ENCODE measurements at places on chromosomes 4 and X.

- DNase-seq = no peak
Measured at GRCh38 chr4:146271466-146271865, 57.1 kb downstream of the REELD1 start.

GRCh38 chr4:7029212-7029611 is 14.0 kb upstream of the TADA2B start:
- no peak for DNase-seq

- no peak for DNase-seq
Measured at GRCh38 chr4:35250331-35250730, 994.0 kb downstream of the ARAP2 start.

DNA sequence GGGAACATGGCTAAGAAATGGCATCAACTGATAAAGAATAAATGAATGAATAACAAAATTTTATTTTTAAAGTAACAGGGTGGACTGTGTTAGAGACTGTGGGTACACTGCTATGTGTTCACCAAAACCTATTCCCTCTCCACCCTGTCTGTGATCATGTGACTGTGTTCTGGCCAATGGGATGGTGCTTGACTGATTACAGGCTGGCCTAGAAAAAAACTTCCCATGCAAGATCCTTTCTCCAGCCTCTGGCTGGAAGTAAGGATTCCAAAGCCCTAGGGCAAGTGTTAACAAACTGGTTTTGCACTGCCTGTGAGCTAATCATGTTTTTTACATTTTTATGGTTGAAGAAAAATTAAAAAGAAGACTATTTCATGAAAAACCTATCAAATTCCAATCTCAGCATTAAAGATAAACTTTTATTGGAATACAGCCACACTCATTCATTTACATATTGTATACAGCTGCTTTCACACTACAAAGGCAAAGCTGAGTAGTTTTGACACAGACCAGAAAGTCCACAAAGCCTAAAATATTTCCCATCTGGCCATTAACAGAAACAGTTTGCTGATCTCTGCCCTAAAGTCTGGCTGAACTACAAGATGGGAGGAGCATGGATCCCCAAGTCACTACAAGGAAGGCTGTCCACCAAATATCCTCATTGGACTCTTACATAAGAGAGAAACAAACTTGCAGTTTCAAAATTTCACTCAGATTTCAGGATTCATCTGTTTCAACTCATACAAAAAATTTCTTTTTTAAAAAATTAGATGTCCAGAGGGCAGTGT is 133.2 kb downstream of the ARHGAP6 start:
- no peak for DNase-seq

DNA sequence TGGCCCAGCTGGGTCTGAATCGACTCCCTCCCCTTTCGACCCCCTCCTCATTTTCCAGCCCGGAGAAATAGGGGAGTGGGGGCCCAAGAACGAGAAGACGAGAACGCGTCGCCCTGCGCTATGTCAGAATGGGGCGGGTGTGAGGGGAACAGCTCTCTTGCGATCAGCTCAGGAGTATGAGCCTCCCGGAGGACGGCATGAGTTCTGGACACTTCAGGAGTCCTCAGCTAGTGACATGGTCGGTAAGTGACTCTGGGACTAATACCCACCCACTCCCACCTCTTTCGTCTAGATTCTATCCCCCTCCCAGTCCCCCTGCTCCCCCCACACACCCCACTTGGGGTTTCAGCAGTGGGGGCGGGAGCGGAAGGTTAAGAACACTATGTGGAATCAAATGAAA is 944 bp downstream of the KLF8 start:
- DNase-seq = no peak

DNA sequence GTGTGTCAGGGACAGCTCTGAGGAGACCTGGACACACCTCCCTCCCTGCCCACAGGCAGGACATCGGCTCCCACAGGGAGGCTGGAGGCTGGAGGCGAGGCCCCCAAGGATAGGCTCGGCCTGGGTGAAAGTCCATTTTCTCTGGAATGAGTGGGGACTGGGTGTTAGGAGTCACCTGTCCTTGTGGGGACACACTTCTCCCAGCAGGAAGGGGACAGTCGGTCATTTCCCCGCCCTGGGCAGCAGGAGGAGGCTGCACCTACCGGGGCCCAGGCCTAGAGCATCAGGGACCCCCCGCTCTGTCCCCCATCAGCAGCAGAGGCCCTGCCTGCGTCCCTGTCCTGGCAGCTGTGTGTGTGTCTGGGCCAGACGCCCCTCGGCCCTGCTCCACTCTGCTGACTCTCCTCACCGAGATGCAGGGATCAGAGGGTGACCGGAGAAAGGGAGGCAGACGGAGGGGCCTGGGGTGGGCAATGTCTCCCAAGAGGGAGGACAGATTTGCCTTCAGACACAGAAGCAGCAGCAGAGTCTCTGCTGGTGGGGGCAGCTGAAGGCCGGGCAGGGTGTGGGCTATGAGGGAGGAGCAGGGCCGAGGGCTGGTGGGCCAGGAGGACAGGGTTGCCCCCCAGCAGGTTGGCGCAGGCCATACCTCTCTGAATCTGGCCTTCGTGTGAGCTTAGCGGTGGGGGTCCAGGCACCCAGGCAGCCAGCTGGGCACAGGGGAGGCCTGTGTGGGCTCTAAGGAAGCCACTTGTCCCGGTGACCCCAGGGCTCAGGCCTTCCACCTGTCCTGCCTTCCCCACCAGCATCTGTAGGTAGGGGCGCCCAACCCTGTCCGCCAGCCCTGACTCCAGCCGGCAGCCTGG is 125.7 kb upstream of the NKX1-1 start:
- DNase-seq = no peak

- no peak for DNase-seq
Measured at GRCh38 chr4:54930226-54930625, 195.2 kb downstream of the KDR start.

- DNase-seq = no peak
Measured at GRCh38 chr4:121790976-121791375, 10.1 kb upstream of the EXOSC9 start.

- DNase-seq = no peak
Measured at GRCh38 chr4:7929118-7929951, 10.3 kb downstream of the AFAP1 start.

GRCh38 chr4:47002580-47002979 is 9.2 kb upstream of the GABRA4 start:
- DNase-seq = no peak

- no peak for DNase-seq
Measured at GRCh38 chr4:145219090-145219489, 38.7 kb upstream of the OTUD4 start.

DNA sequence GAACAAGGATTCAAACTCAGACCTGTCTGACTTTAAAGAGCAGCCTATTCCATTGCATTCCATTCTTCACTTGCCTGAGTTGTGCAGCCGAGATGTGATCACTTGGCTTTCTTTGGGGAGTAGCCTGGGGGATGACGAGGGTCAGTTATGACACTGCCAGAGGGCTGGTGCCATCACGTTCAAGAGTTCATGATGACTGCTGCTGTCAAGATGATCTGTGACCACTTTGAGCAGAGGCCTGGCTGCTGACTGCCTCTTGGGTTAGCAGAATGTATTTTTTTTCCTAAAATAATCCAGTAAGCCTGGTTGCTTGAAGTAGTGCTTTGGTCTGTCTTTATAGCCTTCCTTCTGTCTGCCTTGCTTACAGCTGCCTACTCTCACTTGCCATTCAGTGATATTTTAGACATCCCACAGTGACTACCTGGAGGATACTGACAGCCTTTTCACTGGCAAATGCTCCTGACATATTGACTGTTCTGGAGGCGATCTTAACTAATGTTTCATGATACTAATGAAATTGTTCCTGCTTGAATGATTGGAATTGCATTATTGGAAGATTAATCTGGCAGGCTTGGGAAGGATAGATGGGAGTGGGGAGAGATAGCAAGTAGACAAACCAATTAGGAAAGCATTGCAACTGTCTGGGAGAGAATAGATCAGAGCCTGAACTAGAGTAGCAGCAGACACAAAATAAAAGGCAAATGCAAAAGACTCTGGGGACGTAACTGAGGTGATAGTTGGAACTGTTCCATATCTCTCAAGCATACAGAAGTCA is 221.6 kb upstream of the LCORL start:
- no peak for DNase-seq

Measured in activated naive CD4-positive, alpha-beta T cell treated with anti-CD3 and anti-CD28 coated beads, Interleukin-2, amount 10 ng/mL, durations not matched to agents 7 days and 5 days (primary cell).